T-helper 1 cell treated with Interleukin-12 subunit alpha and Interleukin-12 subunit beta and Interleukin-4 antibody, amounts not matched to agents 30 ng/mL and 1 ng/mL, for 36 hours (primary cell): ENCODE measurements at places on chromosomes 1 and 21. TPM values are rescaled to one million over a fixed set of nuclear protein-coding genes. Genes with fewer than 3 reads are reported as not detected.

Gene SRSF10
- 199 and 203 TPM in 2 replicates for total RNA-seq

Gene UBXN10
- 1.4 TPM in 2 replicates for total RNA-seq

Gene SLC16A4
- 0.15 and 0.56 TPM in 2 replicates for total RNA-seq

Gene KCNE2
- total RNA-seq = not detected in 2 replicates

Gene TFF2
- not detected in 2 replicates for total RNA-seq

Gene DENND2C
- total RNA-seq = 0.15 and 0.37 TPM in 2 replicates

Gene AURKAIP1
- total RNA-seq = 104 and 114 TPM in 2 replicates

Gene PPIAL4G
- total RNA-seq = 0.56 and 1.0 TPM in 2 replicates

Gene ZNF692
- total RNA-seq = 57.1 and 65.2 TPM in 2 replicates

Gene SELL
- total RNA-seq = 330 and 338 TPM in 2 replicates

Gene FNDC5
- total RNA-seq = not detected in 2 replicates

Gene CELA3B
- total RNA-seq = not detected in 2 replicates

Gene KRTAP22-1
- not detected in 2 replicates for total RNA-seq

Gene E2F2
- total RNA-seq = 72.5 and 78.8 TPM in 2 replicates

Gene CFHR1
- not detected in 2 replicates for total RNA-seq

Gene CNIH3
- total RNA-seq = 1.3 and 2.0 TPM in 2 replicates

Gene FAM177B
- not detected in 2 replicates for total RNA-seq

Gene COA7
- total RNA-seq = 16.1 and 17.2 TPM in 2 replicates

Gene GFI1
- 92.4 and 94.5 TPM in 2 replicates for total RNA-seq

Gene TMOD4
- 2.7 and 4.5 TPM in 2 replicates for total RNA-seq

Gene CCDC27
- total RNA-seq = not detected in 2 replicates

Gene SERPINC1
- 0.49 TPM in 1 of 2 replicates, not detected in the other for total RNA-seq

Gene IVL
- not detected in 2 replicates for total RNA-seq

Gene SLAMF7
- total RNA-seq = 56.4 and 60.1 TPM in 2 replicates

Gene SRSF4
- total RNA-seq = 118 and 120 TPM in 2 replicates

Gene CELSR2
- total RNA-seq = 4.2 and 4.4 TPM in 2 replicates

Gene SH2D2A
- total RNA-seq = 234 and 243 TPM in 2 replicates

Gene WNT2B
- 0.24 and 0.27 TPM in 2 replicates for total RNA-seq

Gene CHODL
- not detected in 2 replicates for total RNA-seq

Gene PERM1
- total RNA-seq = not detected in 2 replicates

Gene FAM163A
- not detected in 2 replicates for total RNA-seq

Gene BRDT
- total RNA-seq = 0.25 TPM in 1 of 2 replicates, not detected in the other

Gene RBM11
- 0.25 and 0.56 TPM in 2 replicates for total RNA-seq

Gene KCNJ6
- not detected in 2 replicates for total RNA-seq

Gene DNASE2B
- not detected in 2 replicates for total RNA-seq
